ENCODE measurements at places on chromosomes 2 and 18.

GRCh38 chr2:221463241-221463896 lies 108.7 kb downstream of the EPHA4 start:
- DNase-seq, result no peak

GRCh38 chr2:200314976-200315567 lies 8.6 kb downstream of the SPATS2L start:
- no peak for DNase-seq

- DNase-seq, result no peak
These were observed 31.1 kb downstream of the ONECUT2 start for GRCh38 chr18:57466307-57466706.

- DNase-seq, result no peak
These were observed 478.9 kb downstream of the EIPR1 start for GRCh38 chr2:2898744-2899143.

DNA sequence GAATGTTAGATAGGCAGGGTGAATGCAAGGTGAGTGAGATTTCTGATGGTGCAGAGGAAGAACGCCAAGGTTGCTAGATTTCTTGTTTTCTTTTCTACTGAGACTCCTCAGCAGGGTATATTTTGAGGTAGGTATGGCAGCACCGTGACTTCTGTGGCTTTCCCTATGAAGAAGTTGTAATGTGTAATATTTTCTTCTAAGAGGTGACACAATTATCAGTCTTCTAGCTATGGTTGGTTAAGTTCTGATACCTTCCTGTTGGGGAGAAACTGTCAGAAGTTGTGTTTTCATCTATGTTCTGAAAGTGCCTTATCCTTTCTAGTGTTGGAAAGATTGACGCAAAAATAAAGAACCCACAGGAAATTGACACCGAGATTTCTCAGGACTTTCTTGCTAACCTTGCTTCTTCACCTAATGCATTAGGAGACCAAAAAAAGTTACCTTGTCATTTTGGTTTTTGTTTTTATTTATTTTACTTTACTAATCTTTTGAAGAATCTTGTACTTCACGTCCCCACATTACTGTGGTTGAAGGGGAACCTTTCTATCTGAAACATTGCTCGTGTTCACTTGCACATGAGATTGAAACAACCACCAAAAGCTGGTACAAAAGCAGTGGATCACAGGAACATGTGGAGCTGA lies 11.9 kb downstream of the IL18R1 start:
- DNase-seq, result no peak

GRCh38 chr18:76522122-76522503 lies 27.1 kb upstream of the ZNF516 start:
- DNase-seq, result no peak

- no peak for DNase-seq
These were observed 104.7 kb downstream of the THADA start for GRCh38 chr2:43491065-43491639.

DNA sequence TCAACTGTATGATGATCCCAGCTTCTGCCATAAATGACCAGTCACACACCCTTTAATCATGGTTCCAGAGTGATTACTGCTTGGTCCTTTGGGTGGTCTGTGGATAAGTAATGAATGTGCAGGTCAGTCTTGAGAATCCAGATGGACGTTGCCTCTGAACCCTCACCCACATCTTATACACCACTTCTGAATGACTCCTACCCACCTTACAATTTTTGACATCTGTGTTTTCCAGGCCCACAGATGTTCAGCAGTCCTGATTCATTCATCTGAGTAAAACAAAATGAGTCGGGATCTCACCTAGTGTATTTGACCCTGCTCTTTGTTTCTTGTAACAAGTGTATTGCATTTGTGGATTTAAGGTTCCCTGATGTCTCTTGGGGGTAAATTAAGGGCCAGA lies 194.1 kb upstream of the CCDC68 start:
- no peak for DNase-seq

GRCh38 chr18:62486290-62486964 lies 36.4 kb upstream of the ZCCHC2 start:
- no peak for DNase-seq

DNA sequence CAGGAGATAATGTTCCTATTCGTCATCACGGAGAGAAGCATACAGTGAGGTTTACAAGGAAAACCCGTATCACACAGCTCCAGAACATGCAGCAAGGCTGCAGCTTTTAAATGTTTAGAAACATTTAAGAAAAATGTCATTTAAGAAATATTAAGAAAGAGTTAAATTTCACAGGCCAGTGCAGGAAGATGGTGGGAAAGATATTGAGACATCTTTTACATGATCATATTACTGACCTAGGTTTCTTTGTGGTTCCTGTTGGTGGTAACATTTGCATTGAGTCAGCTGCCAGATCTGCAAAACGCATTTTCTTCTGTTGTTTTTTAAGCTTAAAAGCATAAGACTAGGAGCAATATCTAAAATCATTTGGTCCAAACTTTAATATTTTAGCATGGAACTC lies 44.9 kb downstream of the CPO start:
- no peak for DNase-seq

GRCh38 chr2:151616760-151617339 lies 117.4 kb downstream of the NEB start:
- no peak for DNase-seq

DNA sequence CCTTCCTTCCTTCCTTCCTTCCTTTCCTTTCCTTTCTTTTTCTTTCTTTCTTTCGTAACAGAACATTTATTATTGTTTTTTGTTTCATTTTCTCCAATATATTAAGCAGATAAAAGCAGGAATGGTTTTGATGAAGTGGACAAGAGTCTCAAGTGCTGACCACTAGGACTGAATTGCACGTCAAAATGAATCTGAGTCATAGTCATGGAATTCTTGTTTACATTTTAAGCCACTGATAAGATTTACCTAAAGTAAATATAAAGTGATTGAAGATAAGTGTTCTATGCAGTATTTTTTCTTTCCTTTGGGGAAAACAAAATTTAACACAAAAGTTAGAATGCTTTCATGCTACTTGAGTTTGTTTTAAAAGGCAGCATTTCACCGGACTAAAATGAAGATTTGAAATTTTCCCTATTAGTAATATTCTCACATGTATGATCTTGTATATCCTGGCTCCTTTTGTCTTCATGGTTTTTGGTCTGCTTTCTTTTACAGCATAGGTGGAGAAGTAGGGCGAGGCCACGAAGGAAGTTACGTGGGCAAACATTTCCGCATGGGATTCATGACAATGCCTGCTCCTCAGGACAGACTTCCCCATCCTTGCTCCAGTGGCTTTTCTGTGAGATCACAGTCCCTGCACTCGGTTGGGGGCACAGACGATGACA lies 113.5 kb downstream of the NYAP2 start:
- no peak for DNase-seq

- no peak for DNase-seq
These were observed 29.4 kb downstream of the CERKL start for GRCh38 chr2:181627545-181627944.

DNA sequence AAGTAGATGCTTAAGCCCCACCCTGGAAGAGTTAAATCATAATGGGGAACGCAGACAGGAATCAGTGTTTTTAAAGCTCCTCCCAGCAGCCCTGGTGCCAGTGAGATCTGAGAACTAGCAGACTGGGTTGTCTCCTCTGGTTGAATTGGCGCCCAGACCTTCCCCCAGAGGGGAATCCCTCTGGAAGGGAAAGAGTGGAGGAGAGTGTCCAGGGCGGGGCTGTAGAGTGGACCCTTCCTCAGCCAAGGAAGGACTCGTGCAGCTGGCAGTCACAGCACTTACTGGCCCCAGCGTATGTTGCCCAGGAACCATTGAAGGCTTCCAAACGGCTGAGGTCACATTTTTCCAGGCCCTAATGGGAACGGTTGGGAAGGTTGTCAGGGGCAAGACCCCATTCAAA lies 62.5 kb downstream of the TGOLN2 start:
- DNase-seq, result peak; percentile 12

- no peak for DNase-seq
These were observed 618.4 kb downstream of the BCL11A start for GRCh38 chr2:59935005-59935404.

DNA sequence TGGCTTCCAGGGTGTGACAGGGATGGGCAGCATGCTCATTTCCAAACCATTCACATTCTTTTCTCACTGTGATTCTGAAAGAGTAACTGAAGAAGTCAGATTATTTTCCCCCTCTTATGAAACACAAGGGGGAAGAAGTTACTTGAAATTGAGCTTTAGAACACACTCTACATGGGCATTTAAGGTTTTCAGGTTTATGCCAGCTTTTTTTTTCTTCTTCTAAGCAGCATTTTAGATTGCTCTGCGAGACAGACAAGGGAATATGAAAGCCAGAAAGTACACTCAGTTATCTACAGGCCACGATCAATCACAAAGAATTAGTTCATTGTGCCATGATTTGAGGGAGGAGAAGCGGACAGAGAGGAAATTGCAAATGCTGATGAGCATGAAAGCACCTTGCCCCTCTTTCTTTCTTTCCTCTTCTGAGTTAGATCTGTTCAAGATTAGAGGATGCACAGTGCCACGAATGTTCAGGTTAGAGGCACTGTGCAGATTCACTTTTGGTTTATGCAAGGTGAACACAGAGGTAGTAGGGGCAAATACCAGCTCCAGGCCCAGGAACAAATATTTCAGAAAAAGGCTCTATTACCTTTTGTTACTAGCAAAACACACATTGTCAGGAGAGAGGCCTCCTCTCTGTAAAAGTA lies 49.2 kb downstream of the CXCR4 start:
- no peak for DNase-seq

- no peak for DNase-seq
These were observed 1046.7 kb upstream of the SLC39A10 start for GRCh38 chr2:194610297-194610696.

- DNase-seq, result no peak
These were observed 12.0 kb upstream of the DARS1 start for GRCh38 chr2:135997380-135997779.

GRCh38 chr2:108449410-108450130 lies 564 bp downstream of the GCC2 start:
- DNase-seq, result no peak

- DNase-seq, result no peak
These were observed 110.3 kb downstream of the SP3 start for GRCh38 chr2:173854840-173855239.

- DNase-seq, result no peak
These were observed 104.1 kb downstream of the ESCO1 start for GRCh38 chr18:21496277-21496835.

DNA sequence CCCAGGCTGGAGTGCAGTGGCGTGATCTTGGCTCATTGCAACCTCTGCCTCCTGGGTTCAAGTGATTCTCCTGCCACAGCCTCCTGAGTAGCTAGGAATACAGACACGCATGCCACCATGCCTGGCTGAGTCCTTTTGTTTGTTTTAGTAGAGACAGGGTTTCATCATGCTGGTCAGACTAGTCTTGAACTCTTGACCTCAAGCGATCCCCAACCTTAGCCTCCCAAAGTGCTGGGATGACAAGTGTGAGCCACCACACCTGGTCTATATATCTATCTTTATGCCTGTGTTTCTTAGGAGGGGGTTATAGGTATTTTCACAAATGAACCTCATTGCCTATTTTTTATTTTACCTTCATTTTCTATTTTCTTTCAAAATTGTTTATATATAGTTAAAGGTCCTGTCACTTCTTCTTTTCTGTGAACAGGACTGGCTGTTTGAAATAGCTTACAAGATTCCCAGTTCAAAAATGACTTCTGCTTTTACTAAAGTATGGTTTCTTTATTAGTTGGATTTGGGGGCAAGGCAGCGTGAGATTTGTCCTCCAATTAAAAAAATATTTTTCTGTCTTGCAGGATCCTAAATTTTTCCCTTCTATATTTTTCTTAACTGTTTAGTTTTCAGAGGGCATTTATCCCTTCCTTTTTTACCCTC lies 16.4 kb upstream of the MARCHF7 start:
- DNase-seq, result no peak

Data from amygdala (tissue), 56 donors.